ENCODE measurements at places on chromosomes 12 and 14.

DNA sequence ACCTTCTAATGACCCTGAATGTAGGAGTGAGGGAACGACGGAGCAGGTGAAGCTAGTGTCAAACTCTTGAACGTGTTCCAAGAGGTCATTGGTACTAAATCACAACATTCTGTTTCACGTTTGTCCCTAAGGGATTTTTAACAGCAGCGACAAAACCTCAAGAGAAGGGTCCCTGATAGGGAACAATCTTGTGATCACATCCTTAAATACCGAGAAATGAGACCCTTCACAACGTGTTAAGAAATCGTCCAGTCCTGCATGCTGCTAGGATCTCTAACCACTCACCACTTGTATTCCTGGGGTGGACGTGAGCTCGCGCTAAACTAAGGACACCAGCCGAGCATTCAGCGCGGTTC lies 134.1 kb upstream of the KRAS start:
- DNase-seq: peak; percentile 30

GRCh38 chr12:59787610-59788009 lies 191.8 kb downstream of the SLC16A7 start:
- no peak for DNase-seq

- DNase-seq: no peak
These were observed 258.2 kb downstream of the VRK1 start for GRCh38 chr14:97055355-97055754.

GRCh38 chr12:106010741-106011140 lies 128.0 kb downstream of the NUAK1 start:
- no peak for DNase-seq

DNA sequence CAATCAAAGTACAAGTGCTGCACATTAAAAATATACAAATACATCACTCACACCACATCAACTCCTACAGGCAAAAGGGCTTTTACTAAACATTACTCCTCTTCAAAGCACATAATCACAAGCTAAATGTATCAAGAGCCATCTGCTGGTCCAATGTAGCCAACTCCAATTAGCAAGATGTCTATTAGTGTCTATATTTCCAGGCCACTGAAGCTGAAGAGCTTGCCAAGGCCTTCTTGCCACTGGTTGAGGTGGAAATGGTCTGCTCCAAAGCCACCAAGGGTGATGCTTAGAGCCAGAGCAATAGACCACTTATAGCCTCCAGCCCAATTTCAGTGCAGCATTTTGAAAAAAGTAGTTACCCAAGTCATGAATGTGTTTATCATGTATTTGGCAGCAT lies 54.4 kb downstream of the RASSF9 start:
- peak; percentile 90 for DNase-seq

DNA sequence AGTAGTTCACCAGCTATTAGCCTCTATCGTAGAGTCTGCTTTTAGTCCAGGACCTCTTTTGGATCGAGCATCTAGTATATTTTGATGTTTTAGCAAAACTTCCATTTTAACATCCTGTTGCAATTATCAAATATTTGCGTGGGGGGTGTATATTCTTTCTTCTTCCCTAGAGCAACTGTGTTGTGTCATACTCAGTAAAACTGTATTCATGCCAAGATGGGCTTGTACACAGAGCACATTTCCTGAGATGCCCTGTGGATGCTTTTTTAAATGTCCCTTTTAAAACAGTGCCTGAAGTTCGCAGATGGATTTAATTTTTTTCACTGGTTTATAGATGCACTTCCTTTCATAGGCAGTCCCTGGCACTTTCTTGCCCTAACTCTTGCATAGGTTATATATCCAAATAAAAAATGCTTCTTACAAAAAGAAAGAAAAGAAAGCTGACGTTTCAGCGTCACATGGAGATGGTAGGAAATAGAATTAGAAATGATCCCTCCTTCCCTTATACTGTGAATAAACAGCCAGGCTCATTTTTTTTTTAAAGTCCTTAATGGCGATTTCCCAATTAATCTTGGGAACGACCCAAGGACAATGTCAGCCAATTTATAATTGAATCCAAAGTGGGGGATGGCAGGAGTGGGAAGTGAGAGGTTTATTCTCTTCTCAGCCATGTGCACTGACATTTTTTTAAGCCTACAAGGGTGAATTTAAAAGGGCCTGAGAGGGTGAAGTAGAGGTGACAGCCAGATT lies 247.0 kb downstream of the SLC41A2 start:
- DNase-seq: no peak

DNA sequence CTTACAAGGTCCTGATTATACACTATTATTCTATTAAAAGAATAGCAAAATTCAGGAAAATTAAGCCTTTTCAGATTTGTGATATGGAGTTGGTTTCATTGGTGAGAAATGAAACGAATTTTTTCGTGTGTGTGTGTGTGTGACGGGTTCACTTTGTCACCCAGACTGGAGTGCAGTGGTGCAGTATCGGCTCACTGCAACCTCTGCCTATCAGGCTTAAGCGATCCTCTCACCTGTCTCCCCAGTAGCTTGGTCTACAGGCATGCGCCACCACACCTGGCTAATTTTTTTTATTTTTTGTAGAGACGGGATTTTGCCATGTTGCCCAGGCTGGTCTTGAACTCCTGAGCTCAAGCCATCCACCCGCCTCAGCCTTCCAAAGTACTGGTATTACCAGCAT lies 9.7 kb downstream of the PCBP2 start:
- DNase-seq: no peak

DNA sequence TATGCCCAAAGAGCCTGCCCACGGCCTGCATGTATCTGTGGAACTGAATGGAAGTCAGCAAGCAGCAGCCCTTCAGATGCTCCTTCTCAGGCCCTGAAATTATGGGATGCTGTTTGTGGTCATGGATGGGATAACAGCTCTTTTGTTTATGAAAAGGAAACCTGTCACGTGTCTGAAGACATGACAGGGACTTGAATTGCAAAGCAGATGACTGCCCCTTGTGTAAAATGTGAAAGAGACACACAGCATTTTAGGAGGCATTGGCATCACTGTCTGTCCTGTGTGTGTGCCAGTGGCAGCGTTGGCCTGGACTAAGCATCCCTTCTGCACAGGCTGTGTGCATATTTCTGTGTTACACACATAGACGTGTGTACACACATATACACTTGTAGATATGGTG lies 192.1 kb downstream of the VRK1 start:
- DNase-seq: no peak

- no peak for DNase-seq
These were observed 58.2 kb downstream of the CCER1 start for GRCh38 chr12:90896821-90897220.

GRCh38 chr14:99505089-99505488 lies 23.9 kb downstream of the CCNK start:
- no peak for DNase-seq

DNA sequence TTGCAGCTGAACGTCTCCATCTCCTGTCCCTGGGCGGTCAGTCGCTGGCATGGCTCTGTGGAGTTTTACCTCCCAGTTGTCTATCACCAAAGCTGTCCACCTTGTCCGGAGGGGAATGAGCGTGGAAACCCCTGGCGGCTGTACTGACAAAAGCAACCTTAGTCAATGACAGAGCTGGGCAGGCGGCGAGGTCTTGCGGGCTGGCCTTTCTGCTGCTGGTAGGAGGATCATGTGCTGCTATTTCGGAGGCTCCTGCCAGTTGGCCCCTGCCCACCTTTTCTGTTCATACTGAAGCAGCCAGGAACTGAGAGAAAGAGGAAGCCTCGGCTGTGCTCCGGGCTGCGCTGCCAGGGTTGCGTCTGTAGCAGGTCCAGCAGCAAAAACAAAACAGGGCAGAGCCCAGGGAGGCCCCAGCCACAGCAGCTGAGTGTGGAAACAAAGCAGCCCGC lies 57.7 kb downstream of the HMGA2 start:
- DNase-seq: no peak

DNA sequence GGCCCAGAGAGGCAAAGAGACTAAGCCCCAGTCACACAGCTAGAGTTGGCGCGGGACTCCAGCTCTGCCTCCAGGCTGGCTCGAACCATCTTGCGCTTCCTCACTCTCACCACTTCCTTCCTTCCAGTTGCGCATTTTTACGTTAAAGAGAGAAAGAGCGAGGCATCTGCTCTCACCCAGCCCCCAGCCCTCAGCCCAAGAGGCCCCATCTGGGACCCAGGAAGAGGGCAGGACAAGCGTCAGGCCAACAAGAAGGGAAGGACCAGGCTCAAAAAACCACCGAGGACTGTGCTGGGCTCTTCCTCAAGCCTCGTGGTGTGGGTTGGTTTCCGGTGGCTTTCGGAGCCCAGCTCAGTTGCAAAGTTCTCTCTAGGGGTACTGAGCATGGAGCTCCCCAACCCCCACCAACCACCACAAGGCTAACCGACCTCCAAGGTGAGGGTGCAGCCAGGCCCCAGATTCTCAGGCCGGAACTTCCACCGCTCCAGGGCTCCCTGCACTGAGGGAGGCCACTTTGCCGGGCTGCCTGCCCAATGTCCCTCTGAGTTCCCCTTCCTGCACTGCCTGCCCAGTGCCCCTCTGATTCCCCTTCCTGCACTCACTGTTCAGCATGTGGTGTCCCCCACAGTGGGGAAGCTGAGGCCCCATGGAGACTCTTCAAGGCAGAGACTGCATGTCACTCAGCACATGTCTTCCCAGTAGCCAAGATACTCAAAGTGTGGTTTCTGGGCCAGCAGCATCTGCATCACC lies 35.9 kb downstream of the TESC start:
- DNase-seq: no peak

DNA sequence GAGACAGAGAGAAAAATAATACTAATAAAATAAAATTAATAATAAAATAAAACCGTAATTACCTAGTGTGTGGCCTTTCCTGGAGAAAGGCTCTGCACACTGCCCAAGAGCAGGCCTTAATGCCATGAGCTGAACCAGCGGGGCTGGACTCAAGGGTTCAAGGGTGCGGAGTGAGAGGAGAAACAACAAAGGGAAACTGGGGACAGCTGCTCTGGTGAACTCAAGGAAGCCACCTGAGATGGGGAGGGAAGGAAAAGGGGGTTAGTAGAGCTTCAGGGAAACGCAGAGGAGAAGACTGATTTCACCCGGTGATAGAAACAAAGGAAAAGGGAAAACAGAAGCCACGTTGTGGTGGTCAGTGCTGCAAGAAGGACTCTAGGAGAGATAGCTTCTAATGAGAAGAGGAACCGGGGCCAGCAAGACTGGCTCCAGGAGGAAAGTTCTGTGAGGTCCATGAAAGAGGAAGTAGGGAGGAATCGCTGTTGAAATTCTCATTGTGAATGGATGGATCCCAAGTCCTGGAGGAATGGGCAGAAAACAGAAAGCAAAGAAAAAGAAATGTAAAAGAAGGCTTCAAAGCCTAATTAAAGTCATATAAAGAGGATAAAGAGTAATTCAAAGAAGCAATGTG lies 48.3 kb upstream of the BCL2L14 start:
- DNase-seq: no peak

DNA sequence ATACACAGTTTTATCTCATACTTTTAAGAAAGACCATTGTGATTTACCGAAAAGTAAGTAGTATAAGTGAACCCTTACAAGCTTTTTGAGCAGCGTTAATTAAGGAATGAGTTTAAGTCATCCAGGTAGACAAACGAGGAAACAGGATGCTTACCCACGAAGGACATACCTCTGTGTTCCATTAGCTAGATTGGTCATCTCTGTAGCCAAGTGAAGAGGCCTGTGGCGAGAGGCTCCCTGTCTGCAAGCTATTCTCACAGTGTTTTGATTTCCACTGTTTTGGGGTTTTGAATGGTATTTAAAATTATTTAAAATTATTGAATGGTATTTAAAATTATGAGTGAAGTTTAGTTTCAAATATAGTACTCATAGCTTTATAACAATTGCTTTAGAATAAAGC lies 342.1 kb upstream of the RGS6 start:
- no peak for DNase-seq

DNA sequence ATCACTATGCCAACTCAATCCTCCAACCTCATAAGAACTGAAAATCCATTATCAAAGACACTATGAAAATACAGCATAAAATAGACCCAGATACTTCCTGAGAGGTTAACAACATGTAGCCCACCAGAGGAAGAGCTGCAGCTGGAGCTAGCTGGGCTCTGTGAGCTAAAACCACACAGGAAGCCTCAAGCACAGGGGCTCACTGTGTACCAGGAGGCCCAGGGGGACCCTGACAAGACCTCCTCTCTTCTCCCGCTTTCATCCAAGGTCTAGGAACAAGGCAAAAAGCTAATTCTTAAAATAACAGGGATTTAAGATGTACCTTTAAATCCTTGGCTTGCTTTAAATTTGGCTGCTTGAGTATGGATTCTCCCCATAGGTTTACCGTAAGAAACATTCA lies 53.6 kb downstream of the EIF2S3B start:
- no peak for DNase-seq

DNA sequence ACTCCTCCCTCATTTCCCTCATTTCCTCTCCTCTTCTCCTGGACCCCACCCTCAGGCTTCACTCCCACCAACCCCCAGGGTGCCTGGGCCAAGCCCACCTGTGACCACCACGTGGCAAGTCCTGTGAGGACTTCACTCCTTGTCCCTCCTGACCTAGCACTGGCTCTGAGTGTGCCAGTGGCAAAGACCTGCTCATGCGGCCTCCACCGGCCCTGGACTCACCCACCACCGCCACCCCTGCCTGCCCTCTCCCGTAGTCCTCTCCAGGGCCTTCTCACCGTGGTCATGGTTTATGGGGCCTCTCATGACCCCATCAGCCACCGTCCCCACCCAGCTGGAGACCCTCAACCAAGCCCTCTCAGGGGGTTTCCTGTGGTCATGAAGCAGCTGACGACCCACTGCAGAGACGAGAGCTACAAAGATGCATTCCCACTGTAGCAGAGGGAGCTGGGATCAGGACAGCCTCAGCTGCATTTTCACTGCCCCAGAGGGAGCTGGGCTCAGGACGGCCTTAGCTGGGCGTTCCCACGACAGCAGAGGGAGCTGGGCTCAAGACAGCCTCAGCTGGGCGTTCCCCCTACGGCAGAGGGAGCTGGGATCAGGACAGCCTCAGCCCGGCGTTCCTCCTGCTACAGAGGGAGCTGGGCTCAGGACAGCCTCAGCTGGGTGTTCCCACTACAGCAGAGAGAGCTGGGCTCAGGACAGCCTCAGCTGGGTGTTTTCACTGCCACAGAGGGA lies 3.2 kb upstream of the C14orf180 start:
- no peak for DNase-seq

DNA sequence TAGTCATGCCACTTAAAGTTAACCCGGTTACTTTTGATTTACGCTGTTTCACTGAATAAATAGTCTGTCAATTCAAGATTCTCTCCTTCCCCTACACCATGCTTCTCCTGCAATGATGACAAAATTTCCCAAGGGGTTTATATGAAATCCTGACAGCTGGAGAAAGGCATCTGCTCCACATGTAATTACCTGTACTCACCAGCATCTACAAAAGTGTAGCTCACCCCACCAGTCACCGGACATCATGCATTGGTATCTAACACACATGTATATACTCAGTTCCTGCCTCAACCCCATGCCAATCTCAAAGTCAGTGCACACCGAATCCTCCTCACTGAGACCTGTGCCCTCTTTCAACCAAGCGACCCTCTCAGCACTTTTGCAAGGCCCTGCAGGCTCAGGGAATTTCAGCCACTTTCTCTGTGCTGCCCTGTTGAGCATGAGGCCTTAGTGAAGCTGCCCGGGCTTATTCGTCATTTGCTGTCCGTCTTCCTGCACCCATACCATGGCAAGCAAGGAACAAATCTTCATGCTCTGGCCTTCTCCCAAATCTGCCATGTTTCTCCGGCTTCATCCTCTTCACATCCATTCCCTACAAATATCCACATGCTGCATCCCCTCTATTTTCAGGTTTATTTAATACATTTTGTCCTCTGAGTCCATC lies 131.6 kb downstream of the SEC23A start:
- no peak for DNase-seq

GRCh38 chr14:36439766-36440165 lies 80.3 kb downstream of the NKX2-1 start:
- DNase-seq: peak; percentile 78

- no peak for DNase-seq
These were observed 181.1 kb upstream of the NPAS3 start for GRCh38 chr14:32757568-32757967.

- no peak for DNase-seq
These were observed 7.6 kb downstream of the AJUBA start for GRCh38 chr14:22974530-22975313.

Measured in NCI-H1092 treated with DMSO at 0.1 percent for 48 hours (cell line).